Fibroblast of skin of right biceps (primary cell): ENCODE measurements at places on chromosomes 2 and 18.

GRCh38 chr2:12304564-12305171, 412.1 kb upstream of the TRIB2 start:
- DNase-seq: peak; percentile 30

- no peak for DNase-seq
Observed at GRCh38 chr18:31203096-31203793, 40.6 kb upstream of the DSC1 start.

- DNase-seq: no peak
Observed at GRCh38 chr18:23879126-23879525, 135.4 kb upstream of the TTC39C start.

DNA sequence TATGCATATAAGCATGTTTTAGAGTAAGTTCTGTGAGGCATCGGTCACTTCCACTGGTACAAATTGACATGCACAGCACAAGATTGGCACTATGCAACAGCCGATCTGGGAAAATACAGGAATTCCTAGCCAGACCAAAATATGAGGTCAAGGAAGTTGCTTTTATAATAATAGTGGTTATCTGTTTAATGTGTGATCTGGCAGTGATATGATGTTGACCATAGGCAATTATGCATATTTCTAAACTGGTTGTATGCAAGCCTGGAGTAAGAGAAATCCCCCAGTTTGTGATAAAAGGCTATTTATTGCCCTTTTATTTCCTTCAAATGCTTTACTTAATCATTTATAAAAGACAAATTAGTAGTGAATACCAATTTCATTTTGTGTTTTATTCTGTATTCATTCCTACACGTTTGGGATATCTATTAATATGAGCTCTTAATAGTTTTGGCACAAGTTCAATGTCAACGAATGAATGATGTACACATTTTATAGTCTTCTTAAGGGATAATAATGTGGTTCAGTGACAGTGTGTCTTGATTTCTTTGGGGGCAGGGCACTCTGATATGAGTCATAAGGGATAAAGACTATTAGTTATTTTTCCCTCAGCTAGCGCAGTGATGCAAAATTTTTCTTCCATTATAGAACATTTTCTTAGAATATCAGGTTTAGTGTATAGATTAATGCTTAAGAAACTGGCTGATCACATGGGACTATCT, 34.7 kb upstream of the ZEB2 start:
- DNase-seq: peak; percentile 44

- no peak for DNase-seq
Observed at GRCh38 chr2:171087547-171087946, 73.1 kb downstream of the TLK1 start.

DNA sequence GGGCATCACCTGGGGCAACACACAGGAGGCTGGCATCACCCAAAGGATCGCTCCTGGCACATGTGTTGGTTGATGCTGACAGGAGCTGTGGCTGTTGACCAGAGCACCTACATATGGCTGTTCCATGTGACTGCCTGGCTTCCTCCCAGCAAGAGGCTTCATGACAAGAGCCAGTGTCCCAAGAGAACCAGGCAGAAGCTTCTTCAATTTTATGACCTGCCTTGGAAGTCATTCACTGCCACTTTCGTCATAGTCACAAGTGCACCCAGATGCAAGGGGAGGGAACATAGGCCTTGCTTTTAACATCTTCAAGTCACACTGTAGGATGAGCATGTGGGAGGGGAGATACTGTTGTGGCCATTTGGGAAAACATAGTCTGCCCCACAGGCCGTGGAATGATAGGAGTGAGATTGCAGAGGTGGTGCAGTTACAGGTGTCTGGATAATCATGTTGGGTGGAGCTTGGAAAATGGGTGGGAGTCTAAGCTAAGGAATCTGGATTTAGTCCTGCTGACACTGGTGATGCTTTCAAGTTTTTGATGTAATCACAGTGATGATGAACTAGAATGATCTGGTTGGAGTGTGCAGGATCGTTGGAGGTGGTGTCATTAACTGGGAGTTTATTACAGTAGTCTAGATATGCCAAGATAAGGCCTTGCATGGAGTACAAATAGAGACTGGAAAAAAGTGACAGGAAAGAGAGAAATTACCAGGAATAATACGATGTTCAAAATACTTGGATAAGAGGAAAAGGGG, 107.0 kb downstream of the RAPGEF4 start:
- DNase-seq: no peak

DNA sequence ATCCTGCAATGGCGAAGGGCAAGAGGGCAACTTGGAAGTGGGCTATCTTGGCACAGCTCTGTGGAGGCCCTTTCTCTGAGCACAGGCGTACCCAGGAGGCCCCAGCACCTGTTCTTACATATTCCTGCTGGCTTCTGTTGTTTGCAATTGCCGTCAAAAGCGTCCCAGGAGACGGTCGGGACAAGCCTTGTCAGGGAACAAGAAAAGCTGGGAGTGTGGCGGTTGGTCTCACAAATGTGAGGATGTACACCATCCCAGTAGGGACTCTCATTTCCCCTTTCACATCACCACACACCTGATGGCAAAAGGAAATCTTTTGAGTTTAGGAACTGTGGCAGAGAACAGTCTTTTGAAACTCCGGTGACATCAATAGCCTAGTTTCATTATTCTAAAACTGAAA, 94.7 kb upstream of the EFEMP1 start:
- DNase-seq: no peak

- DNase-seq: no peak
Observed at GRCh38 chr2:10525573-10526265, 77.6 kb upstream of the ODC1 start.

DNA sequence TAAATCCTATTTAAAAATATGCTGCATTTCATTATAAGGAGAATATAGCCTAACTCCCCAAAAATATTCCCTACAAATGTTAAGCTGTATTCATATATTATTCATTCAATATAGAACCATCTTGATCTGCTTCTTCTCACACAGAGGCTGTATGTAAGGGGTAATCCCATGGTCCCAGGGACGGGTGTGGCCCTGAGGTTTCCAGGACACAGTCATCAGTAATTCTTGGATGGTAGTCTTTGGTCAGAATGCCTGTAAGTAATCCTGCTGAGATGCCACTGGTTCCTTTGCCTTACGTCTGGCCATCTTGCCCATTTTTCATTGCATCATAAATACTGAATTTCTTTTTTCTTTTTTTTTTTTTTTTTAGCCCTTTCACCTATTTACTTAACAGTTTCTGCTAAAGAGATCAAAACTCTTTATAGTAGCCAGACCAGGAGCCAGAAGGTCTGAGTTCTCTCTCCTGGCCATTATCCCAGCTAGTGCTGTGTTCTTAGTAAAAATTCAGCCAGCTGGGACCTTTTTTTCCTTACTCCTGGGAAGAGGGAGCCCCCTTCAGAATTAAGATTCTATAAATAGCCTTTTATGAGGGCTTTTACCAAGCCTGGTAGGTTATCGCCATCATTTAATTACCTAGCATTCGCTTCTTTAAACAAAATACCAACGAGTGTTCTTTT, 134.9 kb downstream of the SOX11 start:
- no peak for DNase-seq

- DNase-seq: no peak
Observed at GRCh38 chr2:223856584-223856983, 19.2 kb upstream of the AP1S3 start.

- DNase-seq: no peak
Observed at GRCh38 chr2:154143105-154143504, 271.4 kb downstream of the GALNT13 start.

GRCh38 chr2:6835467-6835866, 30.2 kb downstream of the CMPK2 start:
- no peak for DNase-seq

DNA sequence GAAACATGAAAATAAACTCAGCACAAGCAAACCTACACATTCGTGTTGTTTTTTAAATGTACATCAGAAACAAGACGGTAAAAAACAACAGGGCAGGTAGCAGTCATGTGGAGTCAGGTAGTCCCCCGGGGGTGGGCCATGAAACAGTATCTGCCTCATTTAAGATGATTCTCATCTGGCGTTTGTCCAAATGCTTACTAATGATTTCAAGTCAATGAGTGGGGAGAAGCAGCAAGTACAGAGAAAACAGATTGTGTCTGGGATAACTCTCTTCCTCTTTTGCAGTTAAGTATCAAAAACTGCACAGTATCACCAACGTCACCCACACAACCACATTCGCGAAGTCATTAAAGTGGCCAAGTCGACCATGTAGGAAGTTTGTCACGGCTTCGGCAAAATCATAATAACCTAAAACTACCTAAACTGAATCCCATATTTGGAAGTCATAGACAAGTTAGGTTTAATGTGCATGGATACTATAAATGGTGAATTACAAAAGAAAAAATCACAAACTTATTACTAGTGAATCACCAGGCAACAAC, 1.3 kb downstream of the LAPTM4A start:
- DNase-seq: peak; percentile 74
